ENCODE measurements at places on chromosomes 2 and 18.

DNA sequence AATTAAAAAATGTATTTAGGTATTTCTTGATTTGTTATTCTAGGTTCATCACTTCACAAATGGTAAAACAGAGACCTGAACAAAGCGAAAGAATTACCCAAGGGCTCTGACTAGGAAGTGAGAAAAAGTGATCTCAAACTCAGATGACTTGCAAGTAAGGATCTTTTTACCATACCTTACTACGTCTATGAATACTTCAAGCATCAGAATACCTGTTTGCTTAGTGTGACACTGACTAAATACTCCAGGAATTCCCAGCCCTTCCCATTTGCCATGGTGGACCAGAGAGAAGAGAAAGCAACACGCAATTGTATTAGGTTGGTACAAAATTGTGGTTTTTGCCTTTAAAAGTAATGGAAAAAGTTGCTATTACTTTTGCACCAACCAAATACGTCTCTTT is 35.8 kb upstream of the FIGN start:
- DNase-seq: no peak

DNA sequence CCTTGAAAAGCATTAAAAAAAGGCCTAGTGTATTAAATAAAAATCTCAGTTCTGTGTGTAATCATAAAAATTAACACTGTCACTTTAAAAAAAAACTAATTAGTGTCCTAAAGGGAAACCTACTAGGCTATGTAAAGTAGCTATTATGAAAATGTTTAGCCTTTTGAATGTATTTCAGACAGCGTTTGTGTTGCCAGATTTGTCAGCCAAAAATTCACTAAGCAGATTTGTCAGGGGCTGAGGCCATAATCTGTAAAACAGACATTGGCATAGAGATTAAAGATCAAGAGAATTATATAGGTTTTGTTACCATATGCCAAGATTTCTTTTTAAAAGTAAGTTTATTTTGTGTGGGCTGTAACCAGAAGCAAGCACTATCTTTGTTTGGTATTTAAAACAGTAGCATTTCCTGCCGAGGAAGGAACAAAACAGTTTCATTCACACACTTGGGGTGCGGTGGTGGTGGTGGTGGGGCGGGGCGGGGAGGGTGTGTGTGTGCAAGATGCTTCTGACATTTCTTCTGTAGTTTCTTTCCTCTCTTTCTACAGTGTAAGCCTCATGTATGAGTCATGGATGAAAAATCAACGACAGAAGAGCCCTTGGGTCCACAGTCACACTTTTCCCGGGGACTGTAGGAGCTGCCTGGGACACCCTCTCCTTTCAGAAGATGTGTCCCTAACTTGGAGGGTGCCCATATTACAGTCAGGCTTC is 328.5 kb upstream of the FANCL start:
- no peak for DNase-seq

DNA sequence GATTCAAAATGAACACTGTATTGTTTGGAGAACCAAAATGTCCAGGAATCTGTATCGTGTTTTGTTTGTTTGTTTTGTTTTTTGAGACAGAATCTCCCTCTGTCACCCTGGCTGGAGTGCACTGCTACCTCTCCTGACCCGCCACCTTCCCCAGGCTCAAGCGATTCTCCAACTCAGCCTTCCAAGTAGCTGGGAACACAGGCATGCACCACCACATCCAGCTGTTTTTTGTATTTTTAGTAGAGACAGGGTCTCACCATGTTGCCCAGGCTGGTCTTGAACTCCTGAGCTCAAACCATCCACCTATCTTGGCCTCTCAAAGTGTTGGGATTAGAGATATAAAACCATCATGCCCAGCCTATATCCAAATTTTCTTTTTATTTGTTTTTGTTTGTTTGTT is 74.6 kb downstream of the KYNU start:
- DNase-seq: no peak

DNA sequence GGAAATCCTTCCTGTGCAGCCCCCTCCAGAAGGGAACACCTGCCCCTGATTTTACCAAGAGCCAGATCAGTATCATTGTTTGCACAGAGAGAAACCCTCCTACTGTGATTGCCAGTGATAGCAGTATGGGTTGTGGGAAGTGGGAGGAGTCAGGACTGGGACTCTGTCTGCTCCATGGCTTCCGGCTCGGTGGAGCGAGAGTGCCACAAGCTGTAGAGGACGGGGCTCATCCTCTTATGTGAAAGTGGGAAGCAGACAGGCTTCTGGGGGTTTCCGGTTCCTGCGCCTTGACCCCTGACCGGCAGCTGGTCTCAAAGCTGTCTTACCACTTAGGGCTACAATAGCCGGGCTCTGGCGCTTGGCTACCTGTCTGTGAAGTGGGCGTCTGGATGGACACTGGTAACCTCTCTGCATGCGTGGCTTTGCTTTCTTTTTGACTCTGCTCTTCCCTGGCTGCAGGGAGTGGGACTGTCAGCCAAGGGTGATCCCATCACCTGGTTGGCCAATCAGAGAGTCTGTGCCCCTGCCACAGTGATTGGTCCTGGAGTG is 79.7 kb downstream of the BCL2L11 start:
- no peak for DNase-seq

DNA sequence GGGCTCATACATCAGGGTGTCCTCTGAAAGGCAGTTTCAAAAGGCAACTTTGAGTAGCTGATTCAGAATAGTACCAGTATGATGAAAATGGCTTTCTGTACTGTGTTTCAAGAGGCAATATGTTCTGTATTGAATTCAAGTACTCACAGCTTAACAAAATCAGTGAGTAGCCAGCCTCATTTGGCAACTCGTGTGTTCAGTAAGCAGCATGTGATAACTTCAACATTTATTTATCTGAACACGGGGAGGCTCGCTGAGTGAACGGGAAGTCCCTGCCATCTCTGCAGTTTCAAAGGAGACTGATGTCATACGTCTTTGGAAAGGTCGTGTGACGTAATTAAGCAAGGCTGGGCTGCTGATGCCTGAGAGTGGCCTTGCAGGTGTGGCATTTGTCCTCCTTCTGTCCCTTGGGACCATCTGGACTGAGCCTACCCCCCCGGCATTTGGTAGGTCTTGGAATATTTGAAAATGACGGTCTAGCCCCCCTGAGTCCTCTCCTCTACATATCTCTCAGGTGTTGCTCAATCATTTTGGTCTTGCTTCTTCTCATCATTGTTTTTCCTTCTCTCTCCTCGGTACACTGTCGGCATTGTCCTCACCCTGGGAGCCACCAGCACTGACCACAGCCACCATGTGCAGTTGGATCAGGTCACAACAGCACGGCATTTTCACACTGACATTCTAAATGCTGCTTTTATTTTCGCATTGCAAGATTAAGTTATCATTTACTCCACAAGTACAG is 62.8 kb downstream of the SMIM21 start:
- no peak for DNase-seq

- no peak for DNase-seq
Observed at GRCh38 chr2:584863-585823, 92.1 kb downstream of the TMEM18 start.

DNA sequence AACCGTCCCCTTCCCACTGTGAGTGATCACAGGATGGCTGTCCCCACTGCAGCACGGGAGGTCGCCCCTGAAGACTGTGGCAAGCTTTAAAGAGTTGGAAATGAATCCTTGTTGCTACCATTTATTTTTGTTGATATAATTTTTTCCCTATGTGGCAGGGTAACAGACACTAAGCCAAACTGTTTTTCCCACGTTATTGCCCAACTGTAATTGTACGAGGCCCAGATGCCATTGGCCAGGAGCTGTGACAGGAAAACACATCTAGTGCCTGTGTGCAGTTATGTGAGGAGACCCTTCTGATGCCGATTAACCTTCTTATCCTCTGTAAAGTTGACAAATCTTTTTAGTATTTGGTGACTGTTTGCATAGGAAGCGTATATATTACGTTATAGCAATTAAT is 44.2 kb downstream of the MRPS9 start:
- DNase-seq: no peak
